ENCODE measurements at places on chromosomes 16 and 17.

DNA sequence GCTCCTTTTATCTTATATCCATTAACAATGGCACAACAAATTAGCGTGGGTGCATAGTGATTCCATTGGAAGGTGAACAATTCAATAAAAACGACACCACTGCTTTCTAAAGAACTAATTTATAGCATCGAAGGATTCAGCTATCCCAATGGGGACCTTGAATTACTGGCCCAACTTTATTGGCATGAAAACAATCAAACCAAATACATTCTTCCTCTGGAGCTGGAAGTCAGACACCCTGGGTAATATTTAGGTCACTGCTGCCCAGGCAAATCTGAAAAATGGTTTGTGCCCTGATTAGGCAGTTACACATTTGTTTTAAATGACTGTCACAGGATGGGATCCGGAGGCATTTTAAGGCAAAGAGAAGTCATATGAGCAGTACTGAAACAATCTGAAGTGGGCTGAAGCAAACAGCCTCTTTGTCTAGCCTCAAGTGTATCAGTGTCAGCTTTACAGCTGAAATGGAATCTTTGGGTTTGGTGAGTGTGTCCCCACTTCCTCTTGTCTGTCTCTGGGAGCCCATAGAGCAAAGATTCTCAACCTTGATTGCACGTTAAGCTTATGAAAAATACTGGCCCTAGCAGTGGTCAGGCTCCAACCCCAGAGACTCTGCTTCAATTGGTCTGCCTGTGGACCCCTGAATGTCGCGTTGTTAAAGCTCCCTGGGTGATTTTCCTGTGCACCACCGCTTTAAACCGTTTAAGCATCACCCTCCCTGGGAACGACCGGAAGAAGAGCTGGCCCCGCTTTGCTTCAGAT lies 30.3 kb downstream of the CDK5R1 start:
- DNase-seq: no peak

- DNase-seq: no peak
These were observed 6.5 kb downstream of the MT1X start for GRCh38 chr16:56688762-56689161.

DNA sequence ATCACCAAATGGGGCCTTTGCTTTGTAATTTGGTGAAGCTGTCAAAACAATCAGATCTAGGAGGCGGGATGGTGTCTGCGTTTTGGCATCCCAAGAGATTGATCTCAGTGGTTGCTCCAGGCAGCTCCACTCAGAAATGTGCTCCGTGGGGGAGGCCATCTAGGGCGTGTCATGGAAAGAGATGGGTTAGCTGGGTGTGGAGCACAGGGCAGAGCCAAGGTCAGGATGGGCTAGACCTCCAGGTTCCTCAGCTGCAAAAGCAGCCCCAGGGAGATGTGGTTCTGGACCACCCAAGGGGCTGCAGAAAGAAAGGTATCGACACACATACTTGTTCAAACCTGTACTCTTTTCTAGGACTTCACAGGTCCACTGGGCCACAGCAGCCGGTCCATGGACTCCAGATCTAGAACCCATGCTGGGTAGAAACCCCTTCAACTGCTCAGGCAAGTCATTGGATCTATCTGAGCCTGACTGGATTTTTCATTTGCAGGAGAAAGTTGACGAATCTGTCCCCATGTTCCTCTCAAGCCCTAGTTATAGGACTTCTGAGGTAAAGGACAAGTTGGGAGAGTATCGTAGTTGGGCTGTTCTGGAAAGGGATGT lies 270.2 kb upstream of the RPL38 start:
- DNase-seq: no peak

- DNase-seq: no peak
These were observed 9.4 kb downstream of the P2RX1 start for GRCh38 chr17:3906881-3907280.

GRCh38 chr17:6142701-6143100 lies 72.5 kb downstream of the WSCD1 start:
- no peak for DNase-seq

DNA sequence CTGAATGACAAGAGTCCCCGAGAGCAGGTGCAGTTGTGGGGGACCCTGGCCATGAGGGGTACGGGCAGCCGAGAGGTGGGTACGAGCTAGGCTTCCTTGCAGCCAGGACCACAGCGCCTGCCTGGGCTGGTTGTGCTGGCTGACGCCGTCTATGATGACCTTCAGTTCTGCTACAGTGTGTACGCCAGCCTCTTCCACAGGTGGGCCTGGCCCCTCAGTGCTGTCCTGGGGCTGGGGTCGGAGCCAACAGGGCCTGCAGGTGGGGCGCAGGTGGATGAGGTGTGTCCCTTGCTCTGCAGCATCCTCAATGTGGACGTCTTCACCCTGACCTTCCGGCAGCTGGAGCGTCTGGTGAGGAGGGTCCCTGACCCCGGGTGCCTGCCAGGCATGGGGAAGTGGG lies 7.2 kb downstream of the TSR3 start:
- no peak for DNase-seq

DNA sequence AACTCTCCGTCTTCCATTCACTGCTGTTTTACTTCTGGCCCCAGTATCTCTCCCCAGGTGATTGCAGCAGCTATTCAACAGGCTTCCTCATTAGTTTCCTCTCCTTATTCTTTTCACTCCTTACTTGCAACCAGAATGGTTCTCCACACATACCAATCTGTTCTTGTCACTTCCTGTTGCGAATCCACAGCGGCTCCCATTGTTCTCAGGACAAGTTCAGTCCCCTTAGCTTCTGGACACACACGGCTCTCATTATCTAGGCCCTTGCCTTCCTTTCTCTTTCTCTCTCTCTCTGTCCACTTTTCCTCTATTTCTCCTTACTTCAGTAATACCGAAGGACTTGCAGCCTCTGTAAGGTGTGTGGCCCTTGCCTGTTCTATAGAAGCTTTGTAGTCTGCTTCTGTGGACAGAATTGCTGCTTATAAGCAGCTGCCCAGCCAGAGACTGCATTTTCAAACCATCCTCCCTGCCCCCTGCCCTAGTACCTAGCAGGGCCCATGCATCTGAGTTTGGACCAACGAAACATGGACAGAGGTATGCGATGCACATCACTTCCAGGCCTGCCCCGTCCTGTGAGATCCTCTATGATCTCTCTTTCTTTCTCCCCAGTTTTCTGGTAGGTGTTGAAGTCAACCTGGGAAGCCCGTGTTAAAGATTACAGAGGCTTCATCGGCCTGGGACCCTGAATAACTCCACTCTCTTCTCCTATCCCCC lies 45.7 kb downstream of the VAT1L start:
- DNase-seq: no peak

- DNase-seq: no peak
These were observed 10.1 kb upstream of the TMEM219 start for GRCh38 chr16:29951625-29952365.

DNA sequence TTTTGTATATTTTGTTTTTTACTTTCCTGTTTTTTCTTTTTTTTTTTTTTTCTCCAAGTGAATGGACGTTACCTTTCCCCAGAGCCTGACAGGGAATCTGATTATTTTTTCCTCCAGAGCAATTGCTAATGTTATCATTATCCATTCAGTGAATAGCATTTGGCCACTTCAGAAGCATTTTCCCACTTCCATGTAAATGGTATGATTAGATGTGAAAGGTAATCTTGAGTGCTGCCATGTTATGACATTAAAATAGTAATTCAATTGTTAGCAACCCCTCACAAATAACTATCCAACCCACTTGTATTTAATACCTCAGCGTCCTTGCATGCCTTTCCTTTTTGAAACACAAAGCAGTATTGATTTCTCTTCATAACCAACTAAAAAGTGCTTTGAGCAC lies 1243.8 kb downstream of the CDH8 start:
- no peak for DNase-seq

GRCh38 chr16:46558018-46558417 lies 63.2 kb downstream of the SHCBP1 start:
- DNase-seq: no peak

DNA sequence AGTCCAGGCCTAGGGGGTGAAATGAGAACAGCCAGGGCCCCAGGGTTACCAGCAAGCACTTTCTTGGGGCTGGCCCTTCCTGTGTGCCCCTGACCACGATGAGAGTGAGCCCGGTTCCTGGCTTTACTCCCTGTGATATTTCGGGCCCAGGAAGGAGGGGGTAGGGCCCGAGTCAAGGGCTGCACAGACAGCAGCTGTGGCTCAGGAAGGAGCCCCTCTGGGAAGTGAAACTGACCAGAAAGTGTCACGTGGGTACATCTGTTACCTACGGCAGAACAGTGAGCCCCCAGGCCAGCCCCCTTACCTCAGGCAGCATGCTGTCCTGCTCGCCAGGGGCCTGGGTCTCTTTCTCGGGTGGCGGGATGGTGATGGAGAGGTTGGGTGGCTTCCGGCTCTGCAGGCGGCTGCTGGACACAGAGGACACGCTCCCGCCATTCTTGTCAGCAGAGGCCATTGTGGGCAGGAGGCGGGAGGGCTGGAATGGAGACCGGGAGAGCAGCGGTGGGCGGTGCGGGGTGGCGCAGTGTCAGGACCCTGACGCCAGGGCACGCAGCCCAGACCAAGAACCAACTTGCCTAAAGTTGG lies 13.8 kb downstream of the AANAT start:
- DNase-seq: no peak

DNA sequence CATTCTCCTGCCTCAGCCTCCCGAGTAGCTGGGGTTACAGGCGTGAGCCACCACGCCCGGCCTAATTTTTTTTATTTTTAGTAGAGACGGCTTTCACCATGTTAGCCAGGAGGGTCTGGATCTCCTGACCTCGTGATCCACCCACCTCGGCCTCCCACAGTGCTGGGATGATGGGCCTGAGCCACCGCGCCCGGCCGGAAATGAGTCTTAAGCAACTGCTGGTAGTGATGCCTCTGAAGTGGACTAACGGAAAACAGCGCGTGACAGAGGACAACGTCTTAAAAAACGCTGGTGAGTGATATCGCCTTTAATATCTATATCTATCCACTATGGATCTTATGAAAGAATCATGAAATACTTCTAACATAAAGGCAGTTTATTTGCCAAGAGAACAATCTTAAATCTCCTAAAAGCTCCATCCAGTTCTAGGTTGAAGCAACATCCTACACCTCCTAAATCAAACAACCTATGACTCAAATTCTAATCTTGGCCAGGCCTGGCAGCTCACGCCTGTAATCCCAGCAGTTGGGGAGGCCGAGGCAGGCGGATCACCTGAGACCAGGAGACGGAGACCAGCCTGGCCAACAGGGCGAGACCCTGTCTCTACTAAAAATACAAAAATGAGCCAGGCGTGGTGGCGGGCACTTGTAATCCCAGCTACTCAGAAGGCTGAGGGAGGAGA lies 69.8 kb downstream of the NXN start:
- DNase-seq: no peak

DNA sequence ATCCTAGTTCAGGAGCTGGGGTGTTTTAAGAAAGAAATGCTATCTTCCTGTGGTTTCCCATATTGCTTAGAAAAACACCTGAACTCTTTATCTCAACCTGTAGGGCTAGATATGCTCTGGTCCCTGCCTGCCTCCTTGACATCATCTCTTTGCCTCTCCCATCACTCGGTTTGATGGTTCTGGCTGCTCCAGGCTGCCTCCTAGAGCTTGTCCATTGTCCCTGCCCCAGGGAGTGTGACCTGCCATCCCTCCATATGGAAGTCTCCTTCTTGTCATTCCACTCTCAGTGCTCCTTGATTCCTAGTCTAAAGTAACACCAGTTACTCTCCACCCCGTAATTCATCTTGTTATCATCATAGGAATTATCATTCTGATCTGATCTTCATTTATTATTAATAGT lies 369.0 kb upstream of the EEF2KMT start:
- DNase-seq: no peak

- no peak for DNase-seq
These were observed at the start of gene ATF7IP2 for GRCh38 chr16:10385725-10386516. Gene ATF7IP2, plus strand, starts transcription at chr16:10386061. Its CDS starts 44,560 bp downstream, at chr16:10430621.

GRCh38 chr16:54402270-54402669 lies 115.7 kb upstream of the IRX3 start:
- DNase-seq: no peak

DNA sequence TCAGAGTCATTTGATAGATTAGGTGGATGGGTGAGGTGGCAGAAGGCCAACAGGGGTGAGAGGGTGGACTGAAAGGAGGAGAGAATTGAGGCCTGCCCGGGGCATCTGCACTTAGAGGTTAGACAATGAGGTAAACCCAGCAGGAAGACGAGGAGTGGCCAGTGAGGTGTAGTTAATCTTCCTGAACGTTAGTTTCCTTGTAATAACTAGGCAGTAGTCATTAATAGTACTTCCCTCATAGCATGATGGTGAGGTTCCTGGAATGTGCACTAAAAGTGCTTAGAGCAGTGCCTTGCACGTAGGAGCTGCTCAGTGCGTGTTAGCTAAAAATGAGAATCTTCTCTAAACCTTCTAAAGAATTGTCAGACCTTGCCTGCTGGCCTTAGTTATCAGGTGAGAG lies 13.5 kb upstream of the KSR1 start:
- no peak for DNase-seq

GRCh38 chr17:19673623-19674022 lies 25.1 kb downstream of the ALDH3A2 start:
- no peak for DNase-seq

All from NCI-H1694 (cell line).